Stimulated activated CD4-positive, alpha-beta T cell treated with anti-CD3 and anti-CD28 coated beads, Interleukin-4, amount 100 ng/mL, for 1 hour (primary cell): ENCODE measurements at places on chromosomes 6 and 20.

DNA sequence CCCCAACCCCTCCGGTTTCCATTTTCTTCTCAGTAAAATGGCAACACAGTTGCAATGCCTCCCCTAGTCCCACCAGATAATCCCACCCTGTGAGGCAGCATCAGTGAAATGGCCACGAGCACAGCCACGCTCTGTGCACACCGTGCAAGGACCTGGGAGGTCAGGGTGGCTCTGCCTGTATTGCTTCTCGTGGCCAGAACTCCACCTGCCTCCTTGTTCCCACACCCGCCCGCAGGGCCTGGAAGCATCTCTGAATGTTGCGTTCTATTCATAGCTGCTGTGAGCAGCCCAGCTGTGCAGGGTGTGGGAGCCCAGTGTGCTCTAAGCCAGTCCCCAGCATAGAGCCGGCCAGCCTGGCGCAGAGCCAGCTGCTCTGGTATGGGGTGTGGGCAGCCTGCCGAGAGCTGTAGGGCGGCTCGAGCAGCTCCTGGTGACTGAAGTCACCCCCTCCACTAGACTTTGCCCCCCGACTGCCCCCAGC lies 161.1 kb downstream of the DLL1 start:
- no peak for DNase-seq

DNA sequence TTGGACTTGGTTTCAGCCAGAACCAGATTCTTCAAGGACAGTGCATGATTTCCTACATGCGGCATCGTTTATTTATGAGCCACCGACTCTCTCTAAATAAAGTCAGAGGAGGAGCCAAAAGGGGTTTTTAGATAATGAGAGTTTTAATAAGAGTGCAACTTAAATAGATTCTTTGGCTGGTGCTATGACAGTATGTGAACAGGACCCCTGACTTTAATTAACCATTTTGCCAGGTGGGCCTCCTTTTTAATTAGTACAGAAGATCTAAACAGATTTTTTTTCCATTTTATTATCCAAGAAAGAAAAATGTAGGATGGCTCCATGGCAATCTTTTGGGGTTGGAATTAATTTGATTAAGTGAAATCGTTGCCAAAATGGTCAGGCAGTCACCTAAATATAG lies 74.8 kb upstream of the INSM1 start:
- no peak for DNase-seq

- DNase-seq, result no peak
Observed at GRCh38 chr20:25297141-25297905, 49.4 kb downstream of the PYGB start.

- DNase-seq, result no peak
Observed at GRCh38 chr20:48338717-48339116, 489.1 kb downstream of the PREX1 start.

DNA sequence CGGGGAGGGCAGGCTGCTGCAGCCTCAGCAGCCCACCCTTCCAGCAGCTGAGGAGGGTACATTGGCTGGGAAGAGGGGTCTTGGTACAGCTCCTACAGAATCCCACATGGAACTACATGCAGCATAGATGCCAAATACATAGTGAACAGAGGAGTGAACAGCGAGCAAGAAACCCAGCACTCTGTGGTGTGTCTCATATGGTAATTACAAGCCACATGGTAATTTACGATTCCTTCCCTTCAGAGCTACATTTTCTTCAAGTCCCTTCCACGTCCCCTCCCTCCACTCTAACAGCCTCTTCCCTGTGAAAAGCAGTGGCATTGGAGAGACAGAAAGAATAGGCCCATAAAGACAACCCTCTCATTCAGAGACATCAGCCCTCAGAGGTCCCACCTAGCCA lies 167.7 kb downstream of the SYNDIG1 start:
- no peak for DNase-seq

DNA sequence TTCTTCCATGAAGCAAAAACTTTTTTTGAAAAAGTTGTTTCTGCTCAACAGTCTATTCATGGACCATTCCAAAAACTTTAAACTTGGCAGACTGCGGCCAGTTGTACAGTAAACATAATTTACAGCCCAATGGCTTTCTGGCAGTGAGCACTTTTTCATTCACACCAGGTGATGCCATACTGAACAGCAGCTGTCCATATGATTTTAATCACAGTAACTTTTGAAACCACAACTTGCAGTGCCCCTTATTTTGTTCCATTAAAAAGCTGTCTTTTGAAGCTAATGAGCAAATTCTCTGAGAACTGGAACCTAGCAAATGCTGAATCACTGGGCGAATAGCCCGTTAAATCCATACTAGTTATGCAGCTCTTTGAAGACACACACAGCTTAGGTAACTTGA lies 576.6 kb downstream of the PTPRT start:
- DNase-seq, result no peak

DNA sequence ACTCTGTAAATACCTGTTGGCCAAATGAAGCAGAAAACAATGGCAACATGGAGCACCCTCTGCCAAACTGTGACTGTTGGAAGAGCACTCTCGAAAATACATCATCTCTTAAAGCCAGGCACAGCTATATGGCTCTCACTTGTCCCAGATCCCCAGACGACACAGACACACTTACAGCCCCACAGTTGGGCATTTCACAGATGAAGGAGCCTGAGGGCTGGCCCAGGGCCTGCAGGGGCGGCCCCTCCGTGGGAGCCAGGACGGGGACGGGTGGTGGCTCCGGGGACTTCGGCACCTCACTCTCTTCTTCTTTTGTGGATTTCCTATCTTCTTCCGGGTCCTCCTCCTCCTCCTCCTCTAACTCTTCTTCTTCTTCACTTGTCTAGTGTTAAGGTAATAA lies 18.4 kb upstream of the MRPS10 start:
- DNase-seq, result no peak

- no peak for DNase-seq
Observed at GRCh38 chr6:4402477-4402976, 267.2 kb upstream of the ECI2 start.

DNA sequence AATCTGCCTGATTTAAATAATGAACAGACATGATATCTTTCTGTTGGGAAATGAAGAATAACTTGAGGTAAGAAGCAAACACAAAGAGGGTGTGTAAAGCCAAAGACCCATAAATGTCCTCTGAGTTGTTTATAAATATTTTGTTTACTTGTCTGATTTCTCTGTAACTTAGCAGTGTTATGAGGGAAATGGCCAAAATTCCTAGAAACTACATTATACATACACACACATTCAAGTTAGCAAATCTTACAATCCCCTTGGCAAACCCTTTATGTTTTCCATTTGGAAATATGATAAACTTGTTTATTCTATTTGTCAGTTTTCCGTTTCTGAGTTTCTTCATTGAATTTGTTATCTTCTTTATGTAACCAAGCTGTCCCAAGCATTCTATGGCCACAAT lies 81.4 kb upstream of the TCF21 start:
- DNase-seq, result no peak

DNA sequence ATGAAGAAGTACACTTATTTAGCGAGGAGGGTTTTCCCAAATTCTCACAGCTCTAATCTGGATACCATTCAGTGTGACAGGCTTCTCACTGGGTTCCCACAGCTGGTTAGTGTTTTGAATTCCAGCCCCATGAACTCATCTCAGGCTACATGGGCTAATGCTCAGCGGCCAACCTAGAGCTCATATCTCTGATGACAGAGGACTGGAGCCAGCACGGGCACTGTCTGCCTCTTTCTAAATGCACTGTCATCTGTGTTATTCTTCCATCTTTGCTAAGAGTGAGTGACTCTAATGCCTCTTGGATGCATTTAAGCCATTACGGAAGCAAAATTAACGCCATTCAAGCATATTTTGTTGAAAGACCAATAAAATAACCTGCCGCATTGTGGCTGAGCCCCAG lies 308.9 kb upstream of the JAG1 start:
- DNase-seq, result no peak

DNA sequence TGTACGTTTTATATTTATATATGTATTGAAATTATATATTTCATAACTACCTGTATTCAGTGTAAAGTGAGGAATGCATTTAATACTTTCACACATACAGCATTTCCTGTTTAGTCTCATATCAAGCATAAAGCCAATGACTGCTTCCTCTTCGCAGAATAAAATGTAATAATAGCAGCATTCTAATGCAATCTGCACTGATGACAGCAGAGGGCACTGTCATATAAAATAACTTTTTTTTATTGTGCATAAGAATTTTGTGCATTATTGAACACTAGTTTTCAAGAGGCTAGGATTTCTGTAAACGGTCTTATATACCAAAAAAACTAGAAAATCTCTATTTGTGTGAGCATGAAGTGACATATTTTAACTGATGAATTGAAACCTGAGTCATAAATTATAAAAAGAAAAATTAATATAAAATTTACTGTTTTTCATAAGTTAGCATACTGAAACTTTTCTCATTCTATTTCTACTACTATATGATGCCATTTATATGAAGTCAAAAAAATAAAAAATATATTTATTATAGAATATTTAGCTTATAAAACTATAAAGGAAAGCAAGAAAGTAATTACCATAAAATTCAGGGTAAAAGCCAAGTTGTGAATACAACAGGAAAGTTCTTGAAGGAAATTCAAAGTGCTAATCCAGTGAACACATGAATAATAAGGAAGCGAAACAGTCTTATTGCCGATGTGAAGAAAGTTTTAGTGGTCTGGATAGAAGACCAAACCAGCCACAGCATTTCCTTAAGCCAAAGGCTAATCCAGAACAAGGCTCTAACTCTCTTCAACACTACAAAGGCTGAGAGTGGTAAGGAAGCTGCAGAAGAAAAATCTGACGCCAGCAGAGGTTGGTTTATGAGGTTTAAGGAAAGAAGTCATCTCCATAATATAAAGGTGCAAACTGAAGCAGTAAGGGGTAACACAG lies 36.3 kb downstream of the RNF146 start:
- DNase-seq, result peak; percentile 33

- DNase-seq, result no peak
Observed at GRCh38 chr6:41675176-41675775, 37.0 kb downstream of the MDFI start.

GRCh38 chr20:63739130-63740069 lies at the start of gene SLC2A4RG:
SLC2A4RG (plus strand) TSS chr20:63739776; CDS start chr20:63739913, 137 bp downstream.
- peak; percentile 66 for DNase-seq

GRCh38 chr20:12916699-12917098 lies 92.1 kb upstream of the SPTLC3 start:
- no peak for DNase-seq

DNA sequence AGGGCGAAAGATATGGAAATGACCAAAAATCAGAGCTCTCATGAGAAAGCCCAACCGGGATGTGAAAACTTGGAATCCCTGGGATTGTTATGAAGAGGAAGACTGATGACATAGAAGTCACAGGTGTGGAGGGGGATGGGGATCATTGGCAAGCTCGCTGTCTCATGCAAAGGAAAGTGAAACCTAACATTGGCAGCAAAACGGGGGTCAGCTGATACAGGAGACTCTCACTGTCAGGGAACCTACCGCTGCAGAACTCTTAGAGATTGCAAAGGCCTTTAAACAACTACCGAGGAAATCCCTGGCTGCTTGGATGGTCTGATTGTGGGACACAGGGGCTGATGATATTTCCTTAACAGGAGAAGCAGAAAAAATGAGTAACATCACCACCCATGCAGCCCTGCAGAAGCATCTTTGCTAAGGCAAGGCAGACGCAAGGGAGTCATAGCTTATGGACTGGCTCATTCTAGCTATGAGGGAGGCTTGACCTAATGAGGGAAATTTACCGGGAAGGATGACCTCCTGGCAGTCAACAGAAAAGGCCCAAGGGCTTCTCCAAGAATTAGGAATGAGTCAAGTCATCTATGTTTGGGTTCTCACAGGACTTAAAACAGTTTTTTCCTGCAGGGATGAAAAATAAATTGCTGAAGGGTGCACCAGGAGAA lies 7.0 kb downstream of the MUC21 start:
- peak; percentile 6 for DNase-seq

DNA sequence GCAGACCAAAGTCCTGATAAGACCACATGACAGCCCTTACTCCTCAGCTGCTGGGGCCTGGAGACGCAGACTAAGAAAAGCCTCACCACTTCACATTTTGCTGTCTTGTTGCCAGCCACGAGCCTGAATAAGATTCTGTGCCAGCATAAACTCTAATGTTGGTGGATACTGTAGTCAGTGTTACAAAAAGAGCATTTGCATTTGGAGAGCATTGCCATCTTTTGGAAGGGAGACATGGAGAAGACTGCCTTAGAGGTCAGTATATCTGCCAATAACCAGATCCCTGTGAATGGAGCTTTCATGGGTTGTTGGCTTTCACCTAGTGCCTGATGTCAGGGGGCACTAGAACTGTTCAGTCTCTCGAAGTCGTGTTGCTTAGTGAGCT lies 315.2 kb downstream of the ZFAND3 start:
- no peak for DNase-seq

- DNase-seq, result no peak
Observed at GRCh38 chr6:24883618-24884017, 52.1 kb downstream of the RIPOR2 start.

- DNase-seq, result no peak
Observed at GRCh38 chr20:22688485-22688884, 104.1 kb upstream of the FOXA2 start.

- no peak for DNase-seq
Observed at GRCh38 chr20:24289737-24290481, 179.5 kb upstream of the SYNDIG1 start.

- DNase-seq, result no peak
Observed at GRCh38 chr6:100078509-100078908, 84.5 kb upstream of the MCHR2 start.

DNA sequence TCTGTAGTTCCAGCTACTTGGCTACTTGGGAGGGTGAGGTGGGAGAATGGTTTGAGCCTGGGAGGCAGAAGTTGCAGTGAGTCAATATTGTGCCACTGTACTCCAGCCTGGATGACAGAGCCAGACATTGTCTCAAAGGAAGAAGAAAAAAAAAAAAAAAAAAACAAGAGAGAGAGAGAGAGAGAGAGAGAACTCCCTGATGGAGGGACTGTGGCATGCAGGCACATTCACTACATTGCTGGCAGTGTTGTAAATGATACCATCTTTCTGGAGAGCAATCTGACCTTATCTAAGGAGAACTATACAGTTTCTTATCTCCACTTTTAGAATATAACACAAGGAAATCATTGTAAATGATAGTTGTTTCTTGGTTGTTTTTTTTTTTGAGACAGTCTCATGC lies 85.1 kb downstream of the MDN1 start:
- no peak for DNase-seq

DNA sequence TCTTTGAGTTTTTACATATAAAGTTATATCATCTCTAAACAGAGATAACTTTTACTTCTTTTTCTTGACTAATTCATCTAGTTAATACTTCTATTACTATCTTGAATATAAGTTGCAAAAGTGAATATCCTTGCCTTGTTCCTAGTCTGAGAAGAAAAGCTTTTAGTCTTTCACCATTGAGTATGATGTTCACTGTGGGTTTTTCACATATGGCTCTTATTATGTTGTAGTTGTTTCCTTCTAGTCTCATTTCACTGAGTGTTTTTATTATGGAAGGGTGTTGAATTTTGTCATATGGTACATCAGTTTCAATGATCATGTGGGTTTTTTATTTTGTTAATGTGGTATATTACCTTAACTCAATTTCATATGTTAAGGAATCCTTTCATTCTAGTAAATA lies 488.3 kb downstream of the COL12A1 start:
- DNase-seq, result no peak

- no peak for DNase-seq
Observed at GRCh38 chr20:22814471-22815205, 220.5 kb upstream of the SSTR4 start.

- no peak for DNase-seq
Observed at GRCh38 chr6:21769968-21770367, 176.4 kb downstream of the SOX4 start.
